ENCODE measurements at places on chromosomes 12 and 14.

DNA sequence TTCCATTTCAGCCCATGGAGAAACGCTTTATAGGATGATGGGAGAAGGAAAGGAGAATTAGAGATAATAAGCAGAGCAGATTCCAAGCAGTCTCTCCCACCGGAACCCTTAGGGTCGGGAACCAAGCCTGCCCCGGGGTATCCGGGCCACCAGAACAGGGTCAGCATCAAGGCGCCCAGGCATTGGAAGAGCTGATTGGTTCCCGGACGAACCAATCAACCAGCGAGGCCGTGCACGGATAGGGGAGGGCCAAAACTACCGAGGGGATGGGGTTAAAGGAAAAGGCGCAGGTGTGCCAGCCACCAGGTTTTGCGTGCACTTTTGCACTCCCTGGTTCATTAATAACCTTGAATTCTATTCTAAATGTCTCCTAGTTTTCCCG, 1.7 kb downstream of the PPM1H start:
- no peak for DNase-seq
- H3K27ac ChIP-seq: no peak overlapping the region
- peaks cover 9% of the 10 kb centered on the region for H3K27me3 ChIP-seq
- peaks cover 6% of the 10 kb centered on the region for H3K4me1 ChIP-seq

GRCh38 chr12:77723308-77723707, 107.4 kb upstream of the NAV3 start:
- no peaks in the 10 kb centered on the region for H3K36me3 ChIP-seq
- no peak for DNase-seq
- H3K4me1 ChIP-seq: no peaks in the 10 kb centered on the region

DNA sequence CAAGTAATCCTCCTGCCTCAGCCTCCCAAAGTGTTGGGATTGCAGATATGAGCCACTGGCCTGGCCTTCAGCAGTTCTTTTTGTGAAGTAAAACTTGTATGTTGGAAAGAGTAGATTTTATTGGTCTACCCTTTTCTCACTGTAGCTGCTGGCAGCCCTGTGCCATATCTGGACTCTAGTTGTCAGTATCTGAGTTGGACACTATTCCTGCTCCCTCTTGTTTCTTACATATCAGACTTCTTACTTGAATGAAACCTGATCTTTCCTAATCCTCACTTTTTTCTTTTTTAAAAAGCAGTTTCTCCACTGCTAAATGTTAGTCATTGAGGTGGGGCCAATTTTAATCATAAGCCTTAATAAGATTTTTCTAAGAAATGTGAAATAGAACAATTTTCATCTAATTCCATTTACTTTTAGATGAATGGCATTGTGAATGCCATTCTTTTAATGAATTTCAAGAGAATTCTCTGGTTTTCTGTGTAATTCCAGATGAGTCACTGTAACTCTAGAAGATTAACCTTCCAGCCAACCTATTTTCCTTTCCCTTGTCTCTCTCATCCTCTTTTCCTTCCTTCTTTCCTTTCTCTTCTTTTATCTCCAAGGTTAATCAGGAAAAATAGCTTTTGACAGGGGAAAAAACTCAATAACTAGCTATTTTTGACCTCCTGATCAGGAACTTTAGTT, 88.7 kb downstream of the APAF1 start:
- no peaks in the 10 kb centered on the region for H3K4me1 ChIP-seq
- H3K27me3 ChIP-seq: no peaks in the 10 kb centered on the region
- no peaks in the 10 kb centered on the region for H3K36me3 ChIP-seq
- H3K4me3 ChIP-seq: no peak overlapping the region

GRCh38 chr12:67263471-67263870, 5.7 kb upstream of the CAND1 start:
- peaks cover 8% of the 10 kb centered on the region for H3K4me1 ChIP-seq
- no peak overlapping the region for H3K4me3 ChIP-seq
- no peaks in the 10 kb centered on the region for H3K27me3 ChIP-seq
- no peaks in the 10 kb centered on the region for H3K36me3 ChIP-seq
- DNase-seq: no peak

- no peak overlapping the region for H3K4me3 ChIP-seq
- H3K4me1 ChIP-seq: no peaks in the 10 kb centered on the region
- H3K27ac ChIP-seq: no peak overlapping the region
- no peak for DNase-seq
- no peaks in the 10 kb centered on the region for H3K36me3 ChIP-seq
Measured at GRCh38 chr14:26132061-26132645, 465.7 kb downstream of the NOVA1 start.

DNA sequence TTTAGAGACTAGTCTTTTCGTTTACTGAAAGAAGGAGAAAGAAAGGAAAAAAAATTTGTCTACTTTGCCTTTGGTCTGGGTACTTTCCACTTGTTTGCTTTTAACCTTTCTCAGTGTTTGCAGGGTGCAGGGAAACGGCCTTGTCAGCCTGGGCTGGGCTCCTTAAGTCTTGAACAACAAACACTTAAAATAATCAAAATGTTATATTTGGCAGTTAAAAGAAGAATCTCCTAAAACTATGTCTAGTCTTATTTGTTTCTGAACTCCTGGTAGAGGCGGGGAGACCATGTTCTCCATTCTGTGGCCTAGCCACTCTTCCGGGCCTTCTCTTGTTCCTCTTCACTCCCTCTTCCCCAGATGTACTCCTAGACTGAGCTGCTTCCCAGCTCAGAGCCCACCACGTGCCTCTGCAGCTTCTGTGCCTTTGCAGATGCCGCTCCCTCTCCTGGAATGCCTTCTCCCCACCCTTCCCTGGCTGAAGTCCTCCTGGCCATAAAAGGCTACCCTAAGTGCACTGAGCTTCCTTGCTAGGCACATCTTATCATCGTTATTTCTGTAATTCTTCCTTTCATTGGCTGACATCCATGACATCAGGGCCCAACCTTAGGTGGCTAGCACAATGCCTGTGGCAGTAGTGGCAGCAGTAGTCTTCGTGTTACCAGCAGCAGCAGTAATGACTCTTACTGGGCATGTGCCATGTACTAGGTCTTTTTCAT, 432.9 kb downstream of the ZFP36L1 start:
- H3K36me3 ChIP-seq: no peaks in the 10 kb centered on the region
- H3K27ac ChIP-seq: peak overlapping the region; percentile 84
- peak; percentile 45 for DNase-seq
- peaks cover 33% of the 10 kb centered on the region for H3K4me1 ChIP-seq
- H3K4me3 ChIP-seq: no peak overlapping the region

DNA sequence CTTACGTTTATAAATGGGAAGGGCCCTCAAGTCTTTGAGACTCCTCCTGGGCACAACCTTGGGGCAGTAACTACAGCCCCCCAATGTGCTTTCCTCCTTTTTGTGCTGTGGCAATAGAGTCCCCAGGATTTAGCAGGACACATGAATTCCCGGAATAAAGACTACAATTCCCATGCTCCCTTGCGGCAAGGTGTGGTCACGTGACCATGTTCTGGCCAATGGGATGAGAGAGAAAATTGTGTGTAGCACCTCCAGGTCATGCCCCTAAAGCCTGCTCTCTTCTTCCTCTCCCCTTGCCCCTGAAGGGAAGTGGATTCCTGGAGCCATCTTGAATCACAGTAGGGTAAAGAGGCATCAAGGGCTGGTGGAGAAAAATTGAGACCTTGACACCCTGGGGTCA, 295.1 kb upstream of the SFSWAP start:
- no peak for DNase-seq
- no peaks in the 10 kb centered on the region for H3K36me3 ChIP-seq
- H3K27me3 ChIP-seq: no peaks in the 10 kb centered on the region
- no peak overlapping the region for H3K27ac ChIP-seq

DNA sequence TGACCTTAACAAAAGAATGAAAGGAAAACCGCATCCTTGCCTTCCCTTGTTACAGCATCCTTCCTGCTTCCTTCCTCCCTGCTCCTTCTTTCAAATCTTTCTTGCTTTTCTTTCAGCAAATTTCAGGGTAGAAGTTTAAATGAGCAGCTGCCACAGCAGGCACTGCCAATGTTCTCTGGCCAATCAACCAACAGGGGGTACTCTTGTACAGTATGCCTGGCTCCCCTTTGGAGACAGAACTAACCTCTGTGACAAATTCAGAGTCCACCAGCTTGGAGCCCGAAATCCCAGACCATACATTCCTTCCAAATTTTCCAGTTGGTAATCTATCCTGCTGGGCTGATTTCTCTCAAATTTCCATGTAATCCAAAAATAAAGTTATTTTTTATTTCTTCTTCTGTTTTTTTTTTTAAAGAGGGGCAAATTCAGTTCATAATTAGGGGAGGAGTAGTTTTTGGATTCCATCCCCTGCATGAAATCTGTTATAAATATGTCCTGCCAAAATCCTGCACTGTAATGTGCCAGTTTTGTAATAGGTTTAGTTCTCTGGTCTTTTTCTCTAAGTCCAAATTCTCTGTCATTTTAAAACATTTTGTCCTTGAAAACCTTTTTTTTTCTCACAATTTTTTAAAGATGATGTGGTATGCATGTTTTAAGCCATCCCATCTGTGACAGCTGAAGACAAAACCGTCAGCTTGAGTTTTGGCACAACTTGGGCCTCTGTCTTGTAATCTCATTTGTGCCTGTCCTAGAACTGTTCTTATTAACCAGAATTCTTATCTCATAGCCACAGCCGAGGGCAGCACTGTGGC, 610.0 kb upstream of the LMO3 start:
- H3K27me3 ChIP-seq: no peaks in the 10 kb centered on the region
- H3K36me3 ChIP-seq: no peaks in the 10 kb centered on the region
- H3K27ac ChIP-seq: no peak overlapping the region
- H3K4me1 ChIP-seq: no peaks in the 10 kb centered on the region
- no peak overlapping the region for H3K4me3 ChIP-seq
- no peak for DNase-seq

GRCh38 chr14:89503431-89503996, 86.5 kb upstream of the FOXN3 start:
- H3K27ac ChIP-seq: no peak overlapping the region
- no peak overlapping the region for H3K4me3 ChIP-seq

GRCh38 chr12:105766029-105766428, 372.7 kb downstream of the NUAK1 start:
- no peak for DNase-seq
- H3K27ac ChIP-seq: no peak overlapping the region
- no peaks in the 10 kb centered on the region for H3K27me3 ChIP-seq
- H3K4me1 ChIP-seq: no peaks in the 10 kb centered on the region
- H3K36me3 ChIP-seq: no peaks in the 10 kb centered on the region

- H3K36me3 ChIP-seq: no peaks in the 10 kb centered on the region
- no peak overlapping the region for H3K27ac ChIP-seq
- H3K27me3 ChIP-seq: no peaks in the 10 kb centered on the region
- peaks cover 5% of the 10 kb centered on the region for H3K4me1 ChIP-seq
Measured at GRCh38 chr14:68018598-68018997, 199.0 kb downstream of the RAD51B start.

DNA sequence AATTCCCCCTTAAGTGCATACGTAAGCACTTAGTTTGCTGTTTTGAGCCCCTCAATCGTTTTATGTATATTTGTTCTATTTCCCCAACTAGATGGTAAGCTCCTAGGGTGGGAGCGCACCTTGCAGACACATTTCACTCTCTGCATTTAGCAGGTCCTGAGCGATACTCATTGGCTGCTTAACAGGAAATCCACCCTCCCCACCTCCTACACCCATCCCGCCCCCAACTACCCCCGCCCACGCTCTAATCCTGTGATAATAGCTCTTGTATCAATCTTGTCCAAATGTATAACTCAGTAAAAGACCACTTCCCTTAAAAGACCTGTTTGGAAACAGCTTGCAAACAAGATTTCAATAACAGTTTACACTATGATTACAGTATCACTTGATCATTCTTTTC, 8.1 kb downstream of the LPAR5 start:
- H3K4me3 ChIP-seq: no peak overlapping the region
- no peaks in the 10 kb centered on the region for H3K36me3 ChIP-seq
- no peak for DNase-seq
- no peaks in the 10 kb centered on the region for H3K27me3 ChIP-seq

DNA sequence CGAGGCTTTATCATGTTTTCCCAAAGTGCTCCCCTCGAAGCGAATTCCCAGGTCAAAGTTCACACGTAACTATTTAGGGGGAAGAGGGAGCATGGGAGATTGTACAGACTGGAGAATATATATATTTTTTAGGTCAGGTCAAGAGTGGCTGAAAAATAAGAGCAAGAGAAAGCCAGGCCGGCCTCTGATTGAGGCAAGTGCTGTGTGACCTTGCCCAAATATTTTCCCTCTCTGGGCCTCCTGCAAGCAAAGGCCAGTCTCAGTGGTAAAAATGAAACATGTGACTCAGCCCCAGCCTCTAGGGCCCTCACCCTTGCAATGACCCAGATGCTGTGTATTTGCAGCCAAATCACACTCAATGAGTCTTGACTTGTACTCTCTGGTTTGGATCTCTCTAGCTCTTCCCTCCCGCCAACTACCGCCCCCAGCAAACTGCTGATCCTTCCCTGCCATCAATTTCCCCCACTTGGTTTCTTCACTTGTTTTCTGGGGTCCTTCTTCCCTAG, 34.1 kb downstream of the SMUG1 start:
- H3K27me3 ChIP-seq: no peaks in the 10 kb centered on the region
- H3K27ac ChIP-seq: no peak overlapping the region
- no peaks in the 10 kb centered on the region for H3K36me3 ChIP-seq
- H3K4me3 ChIP-seq: no peak overlapping the region
- no peak for DNase-seq

- no peak overlapping the region for H3K4me3 ChIP-seq
- no peaks in the 10 kb centered on the region for H3K4me1 ChIP-seq
- H3K27me3 ChIP-seq: no peaks in the 10 kb centered on the region
- H3K27ac ChIP-seq: no peak overlapping the region
Measured at GRCh38 chr12:22967171-22967570, 342.2 kb downstream of the ETNK1 start.

- H3K27me3 ChIP-seq: no peaks in the 10 kb centered on the region
- DNase-seq: no peak
- peaks cover 10% of the 10 kb centered on the region for H3K4me1 ChIP-seq
- no peak overlapping the region for H3K4me3 ChIP-seq
- no peaks in the 10 kb centered on the region for H3K36me3 ChIP-seq
Measured at GRCh38 chr14:50804181-50804721, 26.7 kb downstream of the NIN start.

- no peak overlapping the region for H3K4me3 ChIP-seq
- H3K4me1 ChIP-seq: no peaks in the 10 kb centered on the region
- H3K36me3 ChIP-seq: no peaks in the 10 kb centered on the region
- DNase-seq: no peak
Measured at GRCh38 chr14:61699027-61699426, 3.7 kb downstream of the HIF1A start.

- H3K4me3 ChIP-seq: no peak overlapping the region
- H3K27me3 ChIP-seq: no peaks in the 10 kb centered on the region
- no peaks in the 10 kb centered on the region for H3K4me1 ChIP-seq
- no peaks in the 10 kb centered on the region for H3K36me3 ChIP-seq
- DNase-seq: peak; percentile 75
- peak overlapping the region; percentile 73 for H3K27ac ChIP-seq
Measured at GRCh38 chr14:68140076-68140741, 320.6 kb downstream of the RAD51B start.

DNA sequence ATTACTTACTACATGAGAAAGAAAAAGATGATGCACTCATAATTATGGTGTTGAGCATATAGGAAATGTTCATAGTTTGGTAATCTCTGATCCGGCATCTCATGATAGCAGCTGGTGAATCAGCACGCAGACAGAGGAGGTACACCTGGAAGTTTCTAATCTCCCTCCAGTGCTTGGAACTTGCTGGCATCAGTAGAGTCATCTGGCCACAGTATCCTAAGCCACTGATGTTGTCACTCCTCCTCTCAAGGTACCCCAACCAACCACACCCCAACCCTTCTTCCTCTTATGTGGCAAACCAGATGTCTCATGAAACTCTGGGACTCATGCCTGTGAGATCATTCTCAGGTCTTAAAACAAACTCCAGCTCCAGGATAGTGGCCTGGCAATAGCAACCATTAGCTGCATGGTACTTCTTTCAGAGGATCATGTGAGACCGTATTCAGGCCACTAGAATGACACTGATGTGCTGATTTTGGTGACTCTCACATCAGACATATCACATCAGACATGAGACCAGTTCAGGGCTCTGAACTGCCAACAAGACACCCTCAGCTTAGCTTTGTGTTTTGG, 143.0 kb downstream of the RASSF9 start:
- no peak overlapping the region for H3K27ac ChIP-seq
- H3K4me3 ChIP-seq: no peak overlapping the region
- DNase-seq: no peak
- H3K36me3 ChIP-seq: no peaks in the 10 kb centered on the region

Data from tibial nerve (tissue), 4 donors.